ENCODE measurements at places on chromosomes 2 and 18.

DNA sequence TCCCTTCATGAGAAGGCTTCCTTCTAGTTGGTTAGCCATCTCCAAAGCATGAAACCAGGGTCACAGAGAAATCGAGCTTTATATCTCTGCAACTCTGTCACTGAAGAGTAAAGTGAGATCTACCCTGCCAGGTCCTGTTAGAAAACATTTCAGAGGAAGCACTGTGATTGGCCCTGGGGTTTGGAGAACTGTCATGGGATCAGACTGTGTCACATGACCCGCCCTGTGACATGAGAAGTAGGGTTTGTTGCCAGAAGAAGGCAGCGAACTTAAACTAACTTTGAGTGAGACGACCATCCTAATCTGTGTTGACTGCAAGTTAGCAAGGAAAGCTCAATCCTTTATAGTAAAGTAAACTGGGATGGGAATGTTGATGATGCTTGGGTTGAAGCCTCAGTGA lies 55.5 kb downstream of the SLC9A2 start:
- DNase-seq: no peak

GRCh38 chr2:35463805-35464596 lies 891.6 kb upstream of the CRIM1 start:
- DNase-seq: no peak

DNA sequence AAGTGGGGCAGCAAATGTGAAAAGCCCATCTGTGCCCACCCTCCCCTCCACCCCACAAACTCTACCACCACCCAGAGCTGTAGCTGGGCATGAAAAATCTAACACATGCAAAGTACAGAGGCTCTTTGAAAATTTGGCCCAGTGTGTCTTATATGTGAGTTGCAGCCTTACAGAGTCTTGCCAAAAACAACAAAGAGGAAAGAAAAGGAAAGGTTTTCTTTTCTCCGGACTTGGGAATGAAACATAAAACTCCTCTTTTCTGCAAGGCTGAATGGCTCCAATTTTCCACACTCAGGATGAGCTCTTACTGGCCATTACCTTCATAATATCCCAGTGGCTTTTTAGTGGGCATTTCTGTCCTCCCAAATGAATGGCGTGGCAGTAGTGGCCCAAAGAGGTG lies 27.9 kb upstream of the POU3F3 start:
- DNase-seq: no peak

- DNase-seq: no peak
Measured at GRCh38 chr2:105788670-105789290, 44.1 kb downstream of the NCK2 start.

- no peak for DNase-seq
Measured at GRCh38 chr2:9234680-9235146, 28.1 kb downstream of the ASAP2 start.

DNA sequence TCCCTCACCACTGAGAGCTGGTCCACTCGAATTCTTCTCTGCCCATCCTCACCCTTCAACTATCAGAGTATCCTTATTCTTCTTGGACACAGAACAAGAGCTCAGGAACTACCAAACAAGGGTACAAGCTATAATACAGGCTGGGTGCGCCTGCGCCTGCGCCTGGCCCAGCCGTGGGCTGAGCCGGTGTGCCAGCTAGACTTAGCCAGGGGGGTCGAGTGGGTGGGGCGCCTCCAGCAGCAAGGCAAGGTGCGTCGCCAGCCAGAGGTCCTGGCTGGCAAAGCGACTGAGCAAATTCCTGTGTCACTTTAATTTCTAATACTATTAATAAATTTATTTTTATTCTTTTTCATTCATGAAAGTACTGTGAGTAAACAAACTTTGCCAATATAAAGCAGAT lies 1072.6 kb upstream of the PIK3C3 start:
- no peak for DNase-seq

DNA sequence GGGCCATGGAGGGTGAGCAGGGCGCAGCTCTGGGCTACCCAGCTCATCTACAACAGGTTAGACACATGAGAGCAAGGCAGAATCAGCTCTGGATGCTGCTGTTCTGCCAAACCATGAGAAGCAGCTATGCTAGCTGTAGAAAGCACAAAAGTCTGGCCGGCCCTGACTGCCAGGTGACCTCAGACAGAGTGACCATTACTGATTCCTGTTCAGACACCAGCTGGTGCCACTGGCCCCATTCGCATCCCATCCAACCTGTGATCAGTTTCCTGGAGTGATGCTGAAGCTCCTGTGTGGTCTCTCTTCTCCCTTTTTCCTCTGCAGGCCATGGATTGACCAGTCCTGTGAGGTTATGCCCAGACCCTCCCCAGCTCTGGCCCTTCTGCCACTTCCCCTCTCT lies 14.3 kb downstream of the RBMS1 start:
- DNase-seq: no peak

DNA sequence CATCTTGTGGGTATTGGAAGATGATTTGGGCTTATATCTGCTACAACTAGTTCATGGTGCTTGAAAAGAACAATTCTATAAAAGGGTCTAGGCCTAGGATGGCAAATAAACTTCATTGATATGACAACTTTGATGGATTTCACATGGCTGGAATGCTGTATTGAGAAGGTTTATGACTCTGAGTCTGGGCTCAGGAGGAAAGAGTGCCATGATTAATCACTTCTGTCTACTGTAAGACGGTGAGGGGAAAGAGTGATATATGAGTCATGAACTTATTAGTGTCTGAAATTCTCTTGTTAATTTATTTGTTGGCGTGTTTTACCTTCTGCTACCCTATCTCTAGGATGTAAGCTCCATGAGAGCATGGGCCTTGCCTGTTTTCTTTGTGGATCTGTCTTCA lies 17.0 kb upstream of the ADCYAP1 start:
- no peak for DNase-seq

DNA sequence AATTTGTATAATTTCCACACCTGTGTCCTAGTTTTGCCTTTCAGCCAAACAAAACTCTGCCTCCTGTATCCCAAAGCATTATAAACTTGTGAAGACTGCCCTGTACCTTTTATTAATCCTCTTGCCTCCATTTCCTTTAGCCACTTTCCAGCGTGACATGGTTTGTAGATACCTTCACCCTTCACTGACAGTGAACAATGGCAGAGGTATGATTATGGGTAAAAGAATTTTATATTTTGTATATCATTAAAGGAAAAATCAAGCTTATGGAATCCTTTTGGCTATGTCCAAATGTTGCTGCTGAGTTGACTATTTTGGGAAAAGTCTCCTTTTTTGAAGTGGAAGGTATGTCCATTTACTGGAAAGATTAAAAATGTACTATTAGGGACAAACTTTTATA lies 251.7 kb downstream of the HNMT start:
- DNase-seq: no peak

GRCh38 chr18:63088262-63088661 lies 231.3 kb downstream of the BCL2 start:
- no peak for DNase-seq

DNA sequence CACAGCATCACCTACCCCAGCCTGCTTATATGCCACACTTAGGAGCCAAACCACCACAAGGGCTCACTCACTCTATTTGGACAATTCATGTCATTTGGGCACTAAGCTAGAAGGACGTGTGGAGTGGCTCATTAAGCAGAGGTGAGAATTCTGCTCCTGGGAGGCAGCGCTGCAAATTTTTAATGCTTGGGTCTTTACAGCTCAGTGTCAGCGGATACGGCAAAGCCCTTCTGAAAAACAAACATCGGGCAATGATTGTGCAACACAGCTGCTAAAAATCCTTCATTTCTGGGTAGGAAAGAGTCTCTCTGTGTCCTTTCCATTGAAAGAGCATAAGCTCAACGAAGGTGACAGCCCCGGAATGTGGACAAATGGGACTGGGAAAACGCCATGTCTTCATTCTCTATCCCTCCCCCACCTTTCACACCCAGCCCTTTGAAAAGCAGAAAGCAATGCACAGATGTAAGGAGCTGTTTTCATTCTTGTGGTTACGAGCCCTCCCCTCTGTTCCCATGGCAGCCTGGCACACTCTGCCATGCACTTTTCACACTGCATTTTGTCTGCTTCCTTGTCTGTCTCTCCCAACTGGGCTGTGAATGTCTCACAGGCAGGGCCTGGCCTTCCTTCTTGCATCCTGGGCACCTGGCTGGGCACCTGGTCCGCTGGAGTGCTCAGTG lies 16.0 kb downstream of the TMEM177 start:
- DNase-seq: peak; percentile 26

DNA sequence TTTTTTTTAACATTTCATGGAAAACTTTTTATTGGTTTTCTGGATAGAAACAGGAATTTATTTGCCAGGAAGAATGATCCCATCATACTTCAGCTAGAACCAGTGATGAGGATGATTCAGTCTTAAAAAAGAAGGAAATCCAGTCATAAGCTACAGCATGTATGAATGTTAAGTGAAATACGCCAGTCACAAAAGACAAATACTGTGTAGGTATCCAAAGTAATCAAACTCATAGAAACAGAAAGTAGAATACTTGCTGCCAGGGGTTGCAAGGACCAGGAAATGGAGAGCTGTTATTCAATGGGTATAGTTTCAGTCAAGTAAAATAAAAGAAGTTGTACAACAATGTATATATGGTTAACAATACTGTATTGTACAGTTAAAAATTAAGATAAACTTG lies 21.3 kb downstream of the PSME4 start:
- no peak for DNase-seq

DNA sequence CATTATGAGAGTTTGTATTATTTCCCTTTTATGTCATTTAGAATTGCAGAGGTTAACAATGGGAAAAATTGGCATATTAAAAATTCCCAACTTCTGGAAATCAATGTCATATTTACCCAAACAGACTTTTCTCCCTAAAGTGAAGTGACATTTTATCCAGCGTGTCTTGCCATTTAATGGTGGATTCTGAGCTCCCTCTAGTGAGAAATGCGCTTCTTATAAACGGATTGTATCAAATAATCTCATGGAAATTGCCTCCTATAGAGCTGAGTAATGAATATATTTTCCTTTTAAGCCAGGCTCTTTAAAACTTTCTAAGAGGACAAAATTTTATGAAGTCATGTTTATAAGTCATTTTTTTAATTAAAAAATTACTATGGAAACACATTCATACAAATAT lies 5.7 kb upstream of the GCFC2 start:
- DNase-seq: no peak

DNA sequence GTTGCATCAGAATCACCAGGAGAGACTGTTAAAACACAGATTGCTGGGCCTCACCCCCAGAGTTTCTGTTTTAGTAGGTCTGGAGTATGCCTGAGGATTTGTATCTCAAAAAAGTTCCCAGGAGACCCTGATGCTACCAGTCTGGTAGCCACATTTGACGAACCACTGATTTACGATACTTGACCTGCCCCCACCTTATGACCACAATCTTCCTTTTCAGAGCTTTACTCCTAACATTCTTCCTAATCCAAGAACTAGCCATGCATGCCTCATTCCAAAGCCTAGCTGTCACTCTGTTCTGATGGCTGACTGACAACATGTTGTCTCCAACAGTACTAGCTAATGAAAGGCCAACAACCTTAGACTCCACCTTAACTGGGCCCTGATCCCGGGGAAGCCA lies 191.4 kb downstream of the MBD2 start:
- DNase-seq: no peak

GRCh38 chr2:54317973-54318372 lies 61.9 kb upstream of the TSPYL6 start:
- DNase-seq: no peak

DNA sequence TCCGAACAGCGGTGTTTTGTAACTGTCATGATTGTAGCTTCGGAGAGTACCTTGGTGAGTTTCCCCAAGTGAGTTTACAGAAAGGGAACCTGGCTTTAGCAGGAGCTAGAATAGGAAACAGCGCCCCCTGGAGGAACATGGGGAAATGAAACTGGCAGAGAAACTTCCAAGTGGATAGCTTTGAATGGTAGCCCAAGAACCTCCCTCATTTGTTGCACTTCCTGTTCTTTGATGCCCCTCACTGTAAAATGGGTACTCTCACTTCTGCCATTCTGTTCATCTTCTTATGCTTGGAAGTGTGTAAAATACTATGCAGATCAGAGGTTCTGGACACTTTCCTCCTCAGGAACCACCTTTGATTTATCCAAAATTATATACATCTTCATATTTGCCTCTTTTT lies 36.2 kb downstream of the CHST10 start:
- peak; percentile 70 for DNase-seq

GRCh38 chr2:9057939-9058761 lies 54.7 kb upstream of the MBOAT2 start:
- no peak for DNase-seq

DNA sequence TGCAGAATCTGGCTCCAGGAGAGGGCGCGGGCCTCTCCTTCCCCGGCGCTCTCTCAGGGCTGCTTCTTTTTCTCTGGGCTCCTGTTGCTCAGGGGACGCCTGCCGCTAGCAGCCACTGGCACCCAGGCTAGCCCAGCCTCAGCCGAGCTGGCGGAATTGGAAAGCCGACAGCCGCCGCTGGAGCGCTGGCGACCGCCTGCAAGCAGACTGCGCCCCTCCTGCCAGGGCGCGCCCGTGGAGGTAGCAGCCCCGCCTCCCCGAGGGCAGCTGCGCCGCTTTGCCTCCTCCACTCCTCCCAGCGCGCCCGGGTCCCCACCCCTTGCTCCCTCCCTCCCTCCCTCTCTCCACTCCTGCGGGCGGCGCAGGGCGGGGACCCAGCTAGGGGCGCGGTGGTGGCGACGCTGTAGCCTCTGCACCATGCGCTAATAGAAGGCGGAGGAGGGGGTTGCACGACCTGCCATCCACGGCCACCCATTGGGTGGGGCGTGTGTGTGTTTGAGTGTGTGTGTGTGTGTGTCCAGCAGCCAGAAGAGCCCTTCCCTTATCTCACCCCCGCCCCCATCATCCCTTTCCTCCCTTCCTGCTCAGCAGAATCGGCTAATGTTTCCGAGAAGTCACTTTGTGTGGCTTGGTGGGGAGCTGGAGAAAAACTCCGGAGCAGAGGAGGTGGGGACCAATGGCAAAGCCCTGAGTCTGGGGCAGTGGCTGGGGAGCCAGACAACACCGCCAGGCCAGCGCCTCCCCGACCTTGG lies at the start of gene SCN9A:
TSS of gene SCN9A (minus strand) at position 209 of the 752 bp plus-strand sequence. CDS start 64,188 bp downstream, outside the sequence.
- peak; percentile 21 for DNase-seq

GRCh38 chr2:13638181-13638580 lies 921.4 kb downstream of the TRIB2 start:
- no peak for DNase-seq

DNA sequence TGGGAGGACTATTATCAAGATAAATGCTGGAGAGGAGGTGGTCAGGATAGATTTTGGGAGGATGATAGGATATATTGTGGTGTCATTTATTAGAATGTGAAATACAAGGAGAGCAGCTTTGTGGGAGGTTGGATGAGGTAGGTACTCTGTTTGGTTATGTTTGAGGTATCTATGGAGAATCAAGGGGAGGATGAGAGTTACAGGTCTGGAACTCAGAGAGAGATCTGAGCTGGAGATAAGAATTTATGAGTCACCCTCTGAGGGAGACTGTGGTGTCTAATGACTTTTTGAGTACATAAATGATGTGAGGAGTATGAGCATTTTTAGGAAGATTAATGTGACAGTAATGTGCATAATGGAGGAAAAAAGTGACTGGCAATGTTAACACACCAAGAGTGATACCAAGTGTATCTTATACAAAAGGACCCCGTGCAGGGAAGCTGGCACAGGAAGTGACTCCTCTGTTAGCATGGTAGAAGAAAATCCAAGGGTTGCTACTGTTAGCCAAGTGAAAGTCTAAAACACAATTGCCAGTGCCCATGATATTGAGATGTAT lies 48.2 kb downstream of the CRIM1 start:
- DNase-seq: no peak

GRCh38 chr2:38217401-38218188 lies 141.6 kb upstream of the CYP1B1 start:
- no peak for DNase-seq

- DNase-seq: no peak
Measured at GRCh38 chr2:120473522-120474271, 127.8 kb downstream of the INHBB start.

GRCh38 chr2:68371581-68371980 lies 6.5 kb downstream of the PLEK start:
- no peak for DNase-seq

- DNase-seq: no peak
Measured at GRCh38 chr2:10022041-10022421, 21.3 kb upstream of the KLF11 start.
